GM23338 (cell line): ENCODE measurements at places on chromosomes 12 and 14. TPM values are rescaled to one million over a fixed set of nuclear protein-coding genes. Genes with fewer than 3 reads are reported as not detected.

The FOXA1 gene
- 1.8 TPM in 1 of 2 replicates, not detected in the other for total RNA-seq

The IL31 gene
- total RNA-seq: not detected in 2 replicates

The GLT8D2 gene
- total RNA-seq: 3.2 and 8.5 TPM in 2 replicates

The ADAM21 gene
- total RNA-seq: not detected in 2 replicates

The PRKAB1 gene
- 26.3 and 31.0 TPM in 2 replicates for total RNA-seq

The C12orf56 gene
- total RNA-seq: 4.6 and 9.3 TPM in 2 replicates

The B3GNT4 gene
- total RNA-seq: 0.80 and 0.89 TPM in 2 replicates

The TPPP2 gene
- not detected in 2 replicates for total RNA-seq

The NKX2-1 gene
- total RNA-seq: not detected in 2 replicates

The GABARAPL1 gene
- 60.9 and 77.8 TPM in 2 replicates for total RNA-seq

The CEBPE gene
- not detected in 2 replicates for total RNA-seq

The KCTD10 gene
- 45.2 and 56.2 TPM in 2 replicates for total RNA-seq

The TAS2R43 gene
- total RNA-seq: 2.6 and 2.7 TPM in 2 replicates

The CDH24 gene
- 16.9 and 17.8 TPM in 2 replicates for total RNA-seq

The SHMT2 gene
- 363 and 387 TPM in 2 replicates for total RNA-seq

The CBLN3 gene
- total RNA-seq: 0.07 TPM in 1 of 2 replicates, not detected in the other

The C14orf39 gene
- 0.28 and 0.78 TPM in 2 replicates for total RNA-seq

The CCDC197 gene
- total RNA-seq: not detected in 2 replicates

The JPH4 gene
- total RNA-seq: 28.5 and 29.9 TPM in 2 replicates

The GSC gene
- 0.97 TPM in 1 of 2 replicates, not detected in the other for total RNA-seq

The TMPRSS12 gene
- total RNA-seq: not detected in 2 replicates

The KERA gene
- total RNA-seq: not detected in 2 replicates

The SMIM41 gene
- 0.12 and 0.66 TPM in 2 replicates for total RNA-seq

The GLT1D1 gene
- total RNA-seq: 4.4 and 5.9 TPM in 2 replicates

The IL26 gene
- total RNA-seq: not detected in 2 replicates

The KCNC2 gene
- 0.10 TPM in 1 of 2 replicates, not detected in the other for total RNA-seq

The NOVA1 gene
- 8.1 and 10.9 TPM in 2 replicates for total RNA-seq

The MYF6 gene
- total RNA-seq: not detected in 2 replicates

The SMCO2 gene
- not detected in 2 replicates for total RNA-seq

The SLC17A8 gene
- 0.24 TPM in 1 of 2 replicates, not detected in the other for total RNA-seq

The WNT1 gene
- not detected in 2 replicates for total RNA-seq

The ALX1 gene
- 0.49 and 1.2 TPM in 2 replicates for total RNA-seq

The HOXC13 gene
- 0.10 TPM in 1 of 2 replicates, not detected in the other for total RNA-seq

The AMN1 gene
- total RNA-seq: 12.3 and 12.6 TPM in 2 replicates
